HCEC 1CT (cell line): ENCODE measurements at places on chromosomes 7 and 10.
A peak's percentile ranks its signal among the peaks of the same experiment; 100 is the strongest.

GRCh38 chr7:13880789-13881188 is 108.7 kb downstream of the ETV1 start:
- DNase-seq, result peak; percentile 78

DNA sequence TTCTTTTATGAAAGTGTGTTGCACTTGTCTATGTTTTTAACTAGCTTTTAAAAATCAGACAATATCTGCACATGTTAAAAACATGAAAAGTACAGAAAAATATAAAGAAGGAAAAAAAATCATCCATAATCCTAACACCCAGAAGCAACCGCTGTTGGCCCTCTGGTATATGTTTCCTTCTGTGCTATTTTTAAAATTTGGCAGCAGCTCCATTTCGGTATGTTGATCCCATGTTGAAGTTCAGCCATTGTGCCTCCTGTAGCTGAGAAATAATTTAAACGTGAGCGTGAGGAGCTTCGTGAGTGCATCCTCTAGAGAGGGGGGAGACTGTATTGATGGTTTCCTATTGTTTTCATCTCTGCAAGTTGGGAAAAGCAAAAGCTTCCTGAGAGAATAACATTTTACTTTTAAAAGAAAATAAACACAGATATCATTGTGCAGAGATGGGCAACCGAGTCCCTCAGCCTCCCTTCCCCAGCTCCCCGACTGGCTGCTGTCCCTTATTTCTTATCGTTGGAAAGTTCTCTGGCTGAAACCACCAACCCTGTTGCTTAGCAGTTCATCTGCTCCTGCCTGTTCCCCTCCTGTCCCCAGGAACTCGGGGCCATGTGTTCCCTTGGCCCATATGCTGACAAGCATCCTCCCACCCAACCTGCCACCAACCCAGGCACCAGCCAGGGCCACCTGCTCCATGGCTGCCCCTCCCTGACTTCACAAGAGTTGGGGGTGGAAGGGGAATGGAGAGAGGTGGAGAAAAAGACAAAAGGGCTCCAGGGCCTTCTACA is 499.1 kb upstream of the PODXL start:
- no peak for DNase-seq

- DNase-seq, result no peak
These were observed 295.8 kb upstream of the MTPN start for GRCh38 chr7:136272934-136273333.

DNA sequence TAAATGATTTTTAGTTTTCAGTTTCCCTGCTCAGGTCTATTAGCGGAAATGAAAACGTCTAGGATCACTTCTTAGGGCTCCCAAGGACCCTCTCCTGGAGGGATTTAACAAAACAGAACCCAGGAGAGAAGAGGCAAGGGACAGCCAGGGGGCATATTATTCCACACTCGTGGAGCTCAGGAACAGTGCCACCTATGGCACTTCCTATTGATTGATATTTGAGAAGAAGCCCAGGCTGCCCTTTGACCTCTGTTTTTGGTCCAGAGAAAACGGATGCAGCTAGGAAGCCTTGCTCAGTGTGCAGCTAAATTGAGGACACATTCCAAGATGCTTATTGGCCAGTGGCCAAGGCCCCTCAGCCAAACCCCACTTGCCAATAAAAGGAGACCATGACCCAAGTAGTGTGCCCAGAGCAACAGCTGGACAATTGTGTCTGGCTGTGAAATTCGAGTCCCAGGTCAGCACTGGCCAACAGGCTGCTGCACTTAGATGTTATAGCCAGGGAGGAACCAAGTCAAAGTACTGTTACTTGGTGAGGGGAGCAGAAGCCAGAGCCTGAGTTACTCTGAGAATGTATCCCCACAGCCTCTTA is 24.0 kb upstream of the GPNMB start:
- no peak for DNase-seq

DNA sequence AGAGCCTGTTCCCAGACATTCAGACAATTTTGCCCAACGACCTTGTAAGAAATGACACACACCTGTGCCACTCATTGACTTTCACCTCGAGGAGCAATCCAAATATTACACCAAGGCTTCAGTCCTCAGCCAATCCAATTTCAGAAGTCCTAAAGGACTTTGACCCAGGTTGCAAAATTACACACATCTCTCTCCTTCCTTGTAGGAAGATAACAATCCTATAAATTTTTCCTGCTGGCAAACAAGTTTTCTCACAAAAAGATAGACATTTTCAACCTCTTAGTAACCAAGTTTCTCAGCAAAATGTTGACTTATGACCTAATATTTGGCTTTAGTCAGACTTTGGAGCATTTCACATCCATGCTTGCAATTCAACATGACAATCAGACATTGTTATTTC is 745.0 kb downstream of the GRID1 start:
- no peak for DNase-seq

GRCh38 chr10:22436526-22436892 is 91.2 kb downstream of the SPAG6 start:
- no peak for DNase-seq

- DNase-seq, result no peak
These were observed 118.3 kb downstream of the DGKI start for GRCh38 chr7:137728426-137728825.

DNA sequence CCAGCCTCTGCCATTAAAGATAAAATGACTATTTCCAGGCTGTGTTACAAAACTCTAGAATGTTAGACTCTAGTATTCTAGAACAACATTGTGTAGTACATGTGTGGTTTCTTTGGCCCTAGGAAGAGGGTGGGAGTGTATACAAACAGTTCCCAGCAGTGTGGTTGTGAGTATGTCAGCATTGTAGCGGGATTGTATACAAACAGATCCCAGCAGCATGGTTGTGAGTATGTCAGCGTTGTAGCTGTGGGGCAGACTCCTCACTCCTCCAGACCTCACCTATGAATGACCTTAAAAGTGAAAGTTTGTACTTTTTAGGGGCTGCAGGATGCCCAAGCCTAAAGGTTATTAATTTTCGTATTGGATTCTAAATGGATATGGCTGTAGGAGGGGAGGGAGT is 6.9 kb upstream of the ACSL5 start:
- DNase-seq, result no peak

DNA sequence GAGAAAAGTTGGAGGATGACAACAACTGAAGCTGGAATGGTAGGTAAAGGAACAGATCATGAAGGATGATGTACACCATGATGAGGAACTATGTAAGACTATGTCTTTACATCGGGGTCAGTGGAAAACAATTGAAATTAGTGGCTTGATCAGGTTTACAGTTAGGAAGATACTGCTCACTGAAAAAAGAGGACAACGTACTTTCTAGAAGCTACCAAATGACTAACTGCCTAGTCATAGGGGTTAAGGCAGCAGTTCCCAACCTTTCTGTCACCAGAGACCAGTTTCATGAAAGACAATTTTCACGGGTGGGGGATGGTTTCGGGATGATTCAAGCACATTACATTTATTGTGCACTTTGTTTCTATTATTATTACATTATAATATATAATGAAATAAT is 91.6 kb upstream of the ANKRD1 start:
- no peak for DNase-seq

- DNase-seq, result no peak
These were observed 146.7 kb downstream of the WNT2 start for GRCh38 chr7:117176206-117176605.

- no peak for DNase-seq
These were observed 3.5 kb upstream of the EN2 start for GRCh38 chr7:155454183-155455112.

- no peak for DNase-seq
These were observed 209.2 kb downstream of the AGMO start for GRCh38 chr7:15352421-15353206.

DNA sequence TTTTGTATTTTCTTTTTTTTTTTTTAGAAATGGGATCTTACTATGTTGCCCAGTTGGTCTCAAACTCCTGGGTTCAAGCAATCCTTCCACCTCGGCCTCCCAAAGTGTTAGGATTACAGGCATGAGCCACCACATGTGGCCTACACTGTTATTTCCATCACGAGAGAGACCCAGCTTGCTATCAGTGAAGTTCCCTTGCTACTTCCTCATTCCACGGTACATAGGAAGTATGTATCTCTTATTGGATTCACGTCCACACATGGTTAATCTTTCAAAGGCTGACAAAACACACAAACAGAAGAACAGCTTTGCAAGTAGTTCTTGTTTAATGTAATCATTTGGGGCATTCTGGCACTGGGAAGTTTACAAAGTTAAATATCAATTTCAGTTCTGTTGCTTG is 50.9 kb downstream of the DCLRE1A start:
- no peak for DNase-seq

- DNase-seq, result no peak
These were observed 332.3 kb downstream of the DNAJB6 start for GRCh38 chr7:157668884-157669767.

DNA sequence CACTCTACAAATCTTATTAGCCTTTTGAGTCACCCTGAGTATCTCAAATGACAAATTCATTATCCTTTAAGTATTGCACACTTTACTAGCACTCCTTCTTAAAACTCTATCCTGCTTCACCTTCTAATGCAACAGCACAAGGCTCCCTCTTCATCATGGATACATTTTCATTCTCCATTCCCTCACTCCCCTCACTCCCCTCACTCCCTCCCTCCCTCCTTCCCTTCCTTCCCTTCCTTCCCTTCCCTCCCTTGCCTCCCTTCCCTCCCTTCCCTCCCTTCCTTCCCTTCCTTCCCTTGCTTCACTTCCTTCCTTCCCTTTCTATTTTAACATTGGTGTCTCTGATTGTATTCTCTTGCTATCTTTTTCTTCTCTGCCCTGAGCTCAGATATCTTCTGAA is 130.5 kb downstream of the PCLO start:
- DNase-seq, result no peak

DNA sequence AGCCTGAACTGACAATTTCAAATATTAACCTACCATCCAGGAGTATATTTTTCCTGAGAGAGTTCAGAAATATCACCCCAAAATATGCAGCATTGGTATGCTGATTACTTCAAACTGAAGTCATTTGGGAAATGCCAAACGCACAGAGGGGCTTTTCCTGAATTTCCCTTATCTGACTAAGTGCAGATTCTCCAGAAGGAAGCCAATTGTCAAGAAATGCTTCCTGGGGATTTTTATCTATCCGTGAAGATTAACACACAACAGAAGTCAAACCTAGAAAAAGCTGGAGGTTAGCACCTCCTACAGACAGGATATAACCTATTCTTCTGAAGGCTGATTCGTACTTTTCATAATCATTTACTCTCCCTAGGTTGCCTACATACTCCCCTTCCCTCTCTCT is 91.0 kb downstream of the AKR1D1 start:
- no peak for DNase-seq

GRCh38 chr10:71234004-71234894 is 21.9 kb downstream of the UNC5B start:
- no peak for DNase-seq

- DNase-seq, result no peak
These were observed 54.3 kb upstream of the NPY start for GRCh38 chr7:24229481-24230226.

- DNase-seq, result no peak
These were observed 5.5 kb downstream of the CUEDC2 start for GRCh38 chr10:102426803-102427287.

- peak; percentile 82 for DNase-seq
These were observed 193.2 kb downstream of the MYOF start for GRCh38 chr10:93288679-93289634.

DNA sequence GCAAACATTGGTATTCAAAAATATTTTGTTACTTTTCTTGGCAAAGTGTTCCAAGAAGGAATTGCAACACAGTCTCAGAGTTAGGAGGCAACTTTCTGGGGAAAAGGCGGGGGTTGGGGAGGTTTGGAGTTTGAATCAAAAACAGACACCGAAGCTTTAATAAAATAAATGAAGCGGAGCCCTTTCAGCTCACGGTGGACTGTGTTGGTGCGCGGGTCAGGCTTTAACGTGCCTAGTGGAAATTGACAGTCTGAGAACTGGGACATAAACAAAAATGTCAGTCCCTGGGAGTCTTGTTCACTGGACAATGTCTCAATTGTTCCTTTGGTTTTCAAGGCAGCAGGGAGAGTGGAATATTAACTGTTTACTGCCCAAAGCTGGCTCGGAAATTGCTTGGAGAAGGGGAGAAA is 109.3 kb downstream of the TCF7L2 start:
- peak; percentile 43 for DNase-seq

DNA sequence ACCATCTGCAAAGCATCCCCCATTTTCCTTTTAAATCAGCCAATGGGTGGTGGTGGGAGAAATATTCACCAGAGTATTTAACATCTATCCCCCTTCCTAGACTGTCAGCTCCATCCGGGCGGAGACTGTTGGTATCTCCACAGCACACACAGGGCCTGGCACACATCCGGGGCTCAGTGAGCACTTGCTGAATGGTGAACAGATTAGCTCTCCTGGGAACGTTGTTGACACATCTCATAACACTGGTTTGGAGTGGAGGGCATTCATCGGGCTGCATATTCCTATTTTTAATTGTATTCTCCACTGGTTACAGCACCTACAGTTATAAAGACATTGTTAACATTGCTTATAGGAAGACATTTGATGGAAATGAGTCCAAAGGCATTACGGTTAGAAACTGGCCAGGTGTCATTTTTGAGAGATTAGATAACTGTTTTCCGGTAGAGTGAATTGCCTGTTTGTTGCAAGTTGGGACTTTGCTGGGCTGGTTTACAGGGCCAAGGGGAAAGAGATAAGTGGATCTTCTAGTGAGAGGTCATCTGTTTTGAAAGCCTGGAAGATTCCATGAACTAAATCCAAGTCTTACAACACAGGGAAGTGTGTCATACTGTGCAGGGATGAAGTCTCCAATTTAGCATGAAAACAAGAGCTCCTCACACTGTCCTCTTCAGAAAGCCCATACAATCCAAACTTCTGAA is 101.8 kb downstream of the EGFR start:
- peak; percentile 63 for DNase-seq

DNA sequence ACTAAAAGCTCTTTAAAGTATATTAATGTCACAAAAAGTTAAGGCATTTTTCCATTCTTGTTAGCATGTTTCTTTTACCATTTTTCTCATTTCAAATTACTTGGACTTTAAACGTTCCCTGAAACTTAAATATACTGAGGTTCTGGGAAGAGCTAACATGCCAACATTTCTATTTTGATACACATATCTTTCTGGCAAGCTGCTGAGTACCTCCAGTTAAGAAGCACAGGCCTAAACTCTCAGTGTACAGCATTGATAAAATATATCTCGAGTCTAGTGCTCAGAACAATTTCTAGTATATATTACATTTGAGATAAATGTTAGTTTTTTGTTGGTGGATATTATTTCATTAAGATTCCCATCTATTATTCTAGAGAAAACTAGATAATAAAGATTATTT is 612.9 kb upstream of the KCND2 start:
- no peak for DNase-seq

GRCh38 chr7:64223366-64223765 is 4.9 kb upstream of the ZNF679 start:
- no peak for DNase-seq

DNA sequence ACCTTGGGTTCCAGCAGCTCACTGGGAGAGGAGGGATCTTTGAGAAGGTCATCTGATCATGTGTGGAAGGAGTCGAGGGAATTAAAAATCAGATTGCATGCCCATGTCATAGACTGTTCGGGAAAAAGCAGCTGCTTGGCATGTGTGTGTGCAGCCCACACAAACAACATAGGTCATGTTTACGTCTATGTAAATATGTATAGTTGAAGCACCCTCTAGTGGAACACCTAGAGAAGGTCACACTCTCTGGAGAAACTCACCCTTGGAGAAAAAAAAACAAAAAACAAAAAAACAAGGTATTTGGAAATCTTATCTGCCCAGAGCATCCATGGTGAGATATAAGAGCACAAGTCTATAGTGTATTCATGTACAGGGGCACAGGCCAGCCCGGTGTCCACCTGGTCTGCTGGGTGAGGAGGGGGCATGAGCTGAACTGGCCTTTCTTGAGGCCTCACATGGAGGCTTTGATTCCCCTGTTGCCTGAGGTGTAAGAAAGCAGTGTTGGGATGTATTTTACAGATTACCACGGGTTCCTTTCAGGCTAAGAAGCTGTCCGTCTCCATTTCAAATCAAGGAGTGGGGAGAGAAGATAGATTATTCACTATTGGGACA is 98.0 kb downstream of the NPY start:
- DNase-seq, result peak; percentile 39
